ENCODE measurements at places on chromosomes 1 and 21.
A peak's percentile ranks its signal among the peaks of the same experiment; 100 is the strongest.

GRCh38 chr1:46960250-46960649, 19.0 kb upstream of the CYP4A11 start:
- no peak for DNase-seq

- peak; percentile 74 for DNase-seq
These were observed 59.3 kb downstream of the H3-3A start for GRCh38 chr1:226121587-226122400.

DNA sequence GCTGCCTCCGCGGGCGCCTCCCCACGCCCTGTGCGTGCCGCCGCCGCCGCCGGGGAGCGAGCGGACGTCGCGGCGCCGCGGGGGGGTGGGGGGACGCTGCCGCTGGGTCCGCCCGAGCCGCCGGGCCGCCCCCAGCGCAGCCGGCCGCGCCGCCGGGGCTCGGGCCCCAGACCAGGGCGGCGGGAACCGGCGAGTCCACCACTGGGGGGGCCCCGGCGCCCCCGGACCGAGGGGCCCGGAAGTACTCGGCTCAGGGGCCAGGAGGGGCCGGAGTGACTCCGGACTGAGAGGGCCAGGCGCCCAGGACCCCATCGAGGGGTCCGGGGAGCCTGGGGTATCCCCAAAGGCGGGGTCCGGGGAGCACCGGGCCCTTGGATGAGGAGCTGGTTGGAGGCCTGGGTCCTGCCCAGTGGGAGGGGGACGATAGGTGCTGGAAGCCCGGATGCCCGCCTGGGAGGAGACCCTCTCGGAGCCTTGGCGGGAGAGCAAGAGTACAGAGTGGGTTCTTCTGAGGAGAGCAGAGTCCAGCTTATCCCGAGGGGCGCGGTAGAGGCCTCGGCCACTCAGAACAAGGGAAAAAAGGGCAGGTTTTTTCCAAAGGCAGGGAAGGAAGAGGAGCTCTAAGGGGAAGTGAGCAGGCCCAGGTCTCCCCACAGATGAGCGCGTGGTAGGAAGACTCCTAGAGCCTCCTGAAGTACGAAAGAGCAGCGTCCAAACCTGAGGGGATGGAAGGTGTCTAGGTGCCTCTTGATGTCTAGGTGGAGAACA, 556 bp downstream of the GMEB1 start:
- DNase-seq, result peak; percentile 78

DNA sequence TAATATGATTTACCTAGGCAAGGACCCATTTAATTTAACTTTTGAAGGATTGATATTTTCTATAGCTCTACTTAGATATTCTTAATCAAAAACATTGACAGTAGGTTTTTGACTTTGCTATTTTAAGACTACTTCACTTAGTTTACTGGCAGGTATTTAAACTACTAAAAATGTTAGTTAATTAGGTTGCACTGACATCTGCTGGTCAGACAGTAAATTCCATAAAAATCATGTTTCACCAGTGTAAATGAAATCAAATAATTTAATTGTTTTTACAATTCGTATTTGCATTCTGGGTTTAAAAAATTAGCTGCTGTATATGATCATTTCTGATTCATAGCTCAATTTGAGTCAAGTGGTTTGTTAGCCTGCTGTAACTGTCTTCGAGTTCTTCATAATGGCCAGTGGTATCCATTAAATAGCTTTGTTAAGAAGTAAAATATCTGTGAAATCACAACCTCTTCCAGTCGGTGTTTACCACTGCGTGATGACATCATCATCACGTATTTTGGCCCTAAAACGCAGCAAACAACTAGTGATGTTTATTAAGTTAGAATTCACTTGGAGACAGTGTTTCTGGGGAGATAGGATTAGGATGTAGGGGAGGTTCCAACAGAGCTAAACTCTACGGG, 26.2 kb downstream of the EXTL2 start:
- DNase-seq, result peak; percentile 58

- no peak for DNase-seq
These were observed 96.5 kb upstream of the CD34 start for GRCh38 chr1:208007319-208007937.

GRCh38 chr1:10438677-10439163, 8.5 kb downstream of the CENPS start:
- no peak for DNase-seq

GRCh38 chr21:39632796-39633442, 20.2 kb downstream of the B3GALT5 start:
- no peak for DNase-seq

GRCh38 chr1:187313115-187313514, 484.4 kb downstream of the PLA2G4A start:
- no peak for DNase-seq

DNA sequence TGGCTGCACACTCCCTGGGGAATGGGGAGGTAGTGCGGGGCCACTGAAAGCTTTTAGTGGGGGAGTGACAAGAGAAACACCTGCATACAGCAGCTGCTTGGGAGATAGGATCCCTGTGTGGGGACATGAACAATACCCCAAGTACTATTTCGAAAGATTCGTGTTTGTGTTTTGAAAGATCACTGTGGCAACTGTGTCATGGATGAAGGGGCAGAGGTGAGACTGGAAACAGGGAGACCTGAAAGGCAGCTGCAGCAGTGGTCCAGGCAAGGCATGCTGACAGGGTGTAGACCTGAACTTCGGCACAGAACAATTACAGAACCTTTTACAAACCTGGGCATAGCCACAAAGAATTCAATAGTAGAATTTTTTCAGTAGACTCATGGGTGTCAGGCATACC, 32.9 kb downstream of the TENT5C start:
- DNase-seq, result no peak

DNA sequence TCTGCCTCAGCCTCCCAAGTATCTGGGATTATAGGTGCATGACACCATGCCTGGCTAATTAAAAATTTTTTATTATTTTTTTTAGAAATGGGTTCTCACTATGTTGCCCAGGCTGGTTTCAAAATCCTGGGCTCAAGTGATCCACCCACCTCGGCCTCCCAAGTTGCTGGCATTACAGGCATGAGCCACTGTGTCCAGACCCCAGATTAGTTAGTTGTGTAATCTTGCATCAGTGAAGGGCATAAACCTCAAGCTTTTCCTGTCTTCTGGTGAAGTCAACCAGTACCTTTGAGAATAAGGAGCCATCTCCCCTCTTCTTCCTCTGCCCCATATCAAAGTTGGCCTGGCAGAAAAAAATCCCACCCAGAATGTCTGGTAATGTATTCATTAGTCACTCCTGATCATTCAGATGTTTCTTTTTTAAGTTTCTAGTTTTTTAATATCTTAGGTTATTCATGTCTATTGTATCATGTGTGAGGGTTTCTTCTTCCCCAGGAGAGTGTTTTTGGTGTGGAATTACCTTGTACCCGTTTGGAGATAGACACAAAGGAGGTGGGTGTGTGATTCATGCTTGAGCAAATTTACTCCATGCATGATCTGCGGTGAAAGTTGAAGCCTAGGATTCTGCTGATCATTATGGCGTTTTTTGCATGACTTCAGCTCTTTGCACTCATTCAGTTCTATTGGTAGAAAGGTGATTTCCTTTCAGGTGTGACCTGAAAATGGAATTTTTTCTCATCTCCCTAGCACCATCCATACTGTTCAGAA, 144.0 kb downstream of the FMN2 start:
- no peak for DNase-seq

- no peak for DNase-seq
These were observed 880.2 kb upstream of the NEGR1 start for GRCh38 chr1:73162564-73162963.

DNA sequence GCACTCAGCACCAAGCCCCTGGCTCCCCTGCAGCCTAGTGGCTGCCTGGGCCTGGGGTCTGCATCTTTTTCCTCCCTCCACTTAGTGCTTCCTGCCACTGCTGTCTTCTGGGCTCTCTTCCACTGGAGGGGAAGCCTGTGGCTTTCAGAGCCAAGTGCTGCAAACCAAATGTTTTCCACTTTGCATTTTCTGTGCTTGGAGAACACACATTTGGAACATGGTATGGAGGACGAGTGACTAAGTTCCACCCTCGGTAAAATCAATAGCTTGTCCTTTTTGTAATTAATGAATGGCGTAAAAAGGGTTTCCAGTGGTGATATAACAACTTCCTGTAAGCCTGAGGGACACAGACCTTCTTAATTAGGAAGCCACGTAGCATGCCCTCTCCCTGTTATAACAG, 10.1 kb upstream of the GPR153 start:
- peak; percentile 91 for DNase-seq

DNA sequence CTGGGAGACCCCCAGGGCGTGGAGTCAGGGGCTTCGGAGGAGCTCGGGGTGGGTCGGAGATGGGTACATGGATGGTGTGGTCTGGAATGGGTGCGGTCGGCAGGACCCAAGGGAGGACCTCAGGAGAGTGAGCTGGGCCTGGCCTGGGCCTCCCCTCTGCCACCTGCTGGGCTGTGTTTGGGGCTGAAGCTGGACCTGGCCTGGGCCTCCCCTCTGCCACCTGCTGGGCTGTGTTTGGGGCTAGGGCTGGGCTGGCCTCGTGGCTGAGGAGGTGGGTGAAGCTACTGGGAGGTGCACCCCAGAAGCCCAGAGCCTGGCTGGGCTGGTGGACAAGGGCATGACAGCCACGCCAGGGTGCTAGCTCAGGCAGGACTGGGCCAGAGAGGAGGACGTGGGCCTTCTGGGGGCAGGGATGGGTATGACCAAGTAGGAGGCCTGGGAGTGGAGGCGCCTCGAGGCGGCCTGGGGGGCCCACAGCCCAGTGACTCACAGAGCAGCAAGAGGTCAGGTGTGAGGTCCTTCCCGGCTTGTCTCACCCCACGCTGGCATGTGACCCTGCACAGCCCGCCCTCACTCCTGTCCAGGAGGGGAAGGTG, 14.5 kb downstream of the SAMD11 start:
- no peak for DNase-seq

- no peak for DNase-seq
These were observed 9.1 kb downstream of the NTNG1 start for GRCh38 chr1:107149946-107150345.

GRCh38 chr1:170027760-170028159, 46.7 kb downstream of the KIFAP3 start:
- DNase-seq, result no peak

DNA sequence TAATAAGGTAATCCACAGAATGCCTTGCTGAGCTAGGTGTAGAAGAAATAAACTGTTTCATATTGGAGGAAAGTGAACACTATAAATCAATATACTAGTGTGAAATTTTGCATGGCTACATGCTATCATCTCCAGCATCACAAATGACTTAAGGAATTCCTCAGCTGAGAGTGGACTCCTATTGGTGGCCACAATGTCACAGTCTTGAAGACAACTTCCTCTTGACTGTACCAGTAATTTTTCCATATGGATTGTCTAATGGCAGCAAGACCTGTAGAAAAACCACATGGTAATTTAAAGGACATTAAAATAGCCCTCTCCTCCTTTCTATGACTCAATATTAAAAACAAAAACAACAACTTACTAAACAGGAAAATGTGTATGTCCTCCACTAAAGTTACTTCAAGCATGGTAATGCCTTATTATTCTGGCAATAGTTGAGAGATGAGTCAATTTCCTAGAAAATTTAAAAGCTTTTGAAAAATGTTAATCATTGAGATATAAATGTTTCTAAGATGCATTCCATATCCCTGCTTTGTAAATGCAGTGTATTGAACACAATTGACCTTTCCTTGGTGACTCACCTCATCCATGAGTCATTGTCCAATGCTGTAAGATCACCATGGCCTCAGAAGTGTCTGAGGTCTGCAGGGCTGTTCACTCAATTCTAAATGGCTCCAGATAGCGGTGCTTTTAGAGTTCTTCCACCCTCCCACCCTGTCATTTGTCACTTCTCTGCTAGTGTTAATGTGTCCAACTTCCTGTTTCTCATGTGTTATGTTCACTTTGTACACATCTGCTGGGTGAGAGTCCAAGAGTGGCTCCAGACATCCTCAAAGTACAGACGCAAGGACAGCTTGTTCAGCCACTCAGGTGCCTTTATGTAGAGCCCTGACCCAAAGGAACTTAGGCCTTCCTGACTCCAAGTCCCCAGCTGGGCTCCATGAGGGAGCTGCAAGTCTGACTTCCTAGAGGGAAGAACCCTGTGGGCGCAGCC, 32.8 kb upstream of the DNASE2B start:
- no peak for DNase-seq

GRCh38 chr1:65792669-65793358, at the start of gene PDE4B:
Gene PDE4B, plus strand, starts transcription at chr1:65792895.
- peak; percentile 20 for DNase-seq

DNA sequence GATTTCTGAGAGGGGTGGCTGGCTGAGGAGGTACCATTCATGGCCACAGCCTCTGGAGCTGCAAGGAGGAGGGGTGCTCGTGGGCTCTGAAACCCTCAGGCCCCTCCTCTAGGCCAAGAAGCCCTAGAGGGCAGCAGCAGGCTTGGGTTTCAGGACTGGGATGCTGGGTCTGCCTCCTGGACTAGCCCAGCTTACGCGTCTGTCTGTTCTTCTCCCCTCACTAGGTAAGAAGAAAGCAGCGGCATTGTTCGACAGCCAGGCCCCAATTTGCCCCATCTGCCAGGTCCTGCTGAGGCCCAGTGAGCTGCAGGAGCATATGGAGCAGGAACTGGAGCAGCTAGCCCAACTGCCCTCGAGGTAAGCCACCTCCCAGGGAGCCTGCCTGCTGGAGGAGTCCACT, 60.3 kb downstream of the TMEM53 start:
- no peak for DNase-seq

DNA sequence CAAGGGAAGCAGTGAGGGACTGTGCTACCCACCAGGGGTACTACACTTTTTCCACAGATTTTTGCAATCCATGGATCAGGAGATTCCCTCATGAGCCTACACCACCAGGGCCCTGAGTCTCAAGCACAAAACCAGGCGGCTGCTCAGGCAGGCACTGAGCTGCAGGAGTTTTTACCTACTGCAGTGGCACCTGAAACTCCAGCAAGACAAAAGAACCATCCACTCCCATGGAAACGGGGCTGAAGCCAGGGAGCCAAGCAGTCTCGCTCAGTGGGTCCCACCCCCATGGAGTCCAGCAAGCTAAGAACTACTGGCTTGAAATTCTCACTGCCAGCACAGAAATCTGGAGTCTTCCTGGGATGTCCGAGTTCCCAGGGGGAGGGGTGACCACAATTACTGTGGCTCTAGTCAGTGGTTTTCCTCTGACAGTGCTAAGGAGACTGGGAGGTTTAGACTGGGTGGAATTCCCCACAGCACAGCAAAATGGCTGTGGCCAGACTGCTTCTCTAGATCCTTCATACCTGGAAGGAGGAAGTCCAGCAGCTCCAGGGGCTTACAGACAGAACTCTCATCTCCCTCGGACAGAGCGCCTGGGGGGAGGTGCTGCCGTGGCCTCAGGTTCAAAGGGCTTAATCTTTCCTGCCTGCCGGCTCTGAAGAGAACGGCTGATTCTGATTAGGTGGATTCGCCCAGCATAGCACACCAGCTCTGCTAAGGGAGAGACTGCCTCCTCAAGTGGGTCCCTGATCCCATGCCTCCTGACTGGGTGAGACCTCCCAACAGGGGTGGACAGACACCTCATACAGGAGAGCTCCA, 437.8 kb downstream of the LTN1 start:
- no peak for DNase-seq

- no peak for DNase-seq
These were observed 3.2 kb upstream of the KIAA0040 start for GRCh38 chr1:175195798-175196197.

DNA sequence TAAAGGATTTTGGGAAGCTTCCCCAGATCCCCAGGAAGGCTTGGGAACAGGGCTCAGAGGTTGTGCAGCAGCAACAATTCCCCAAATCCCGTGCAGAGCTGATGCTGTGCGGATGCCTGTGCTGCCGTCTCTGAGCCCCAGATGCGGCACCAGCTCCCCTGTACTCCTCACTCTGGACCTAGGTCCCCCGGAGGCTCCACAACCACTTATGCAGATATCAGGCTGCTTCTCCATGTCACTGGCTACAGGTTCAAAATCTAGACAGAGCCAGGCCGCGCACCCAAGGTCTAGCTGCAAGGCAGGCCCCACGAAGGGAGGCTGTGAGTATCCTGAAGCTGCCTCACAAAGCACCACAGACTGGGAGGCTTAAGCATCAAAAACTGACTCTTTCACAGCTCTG, 81.6 kb downstream of the PDE9A start:
- no peak for DNase-seq
